ENCODE measurements at places on chromosomes 6 and 20.

GRCh38 chr6:41561416-41561815 is 15.2 kb downstream of the FOXP4 start:
- no peak for DNase-seq

DNA sequence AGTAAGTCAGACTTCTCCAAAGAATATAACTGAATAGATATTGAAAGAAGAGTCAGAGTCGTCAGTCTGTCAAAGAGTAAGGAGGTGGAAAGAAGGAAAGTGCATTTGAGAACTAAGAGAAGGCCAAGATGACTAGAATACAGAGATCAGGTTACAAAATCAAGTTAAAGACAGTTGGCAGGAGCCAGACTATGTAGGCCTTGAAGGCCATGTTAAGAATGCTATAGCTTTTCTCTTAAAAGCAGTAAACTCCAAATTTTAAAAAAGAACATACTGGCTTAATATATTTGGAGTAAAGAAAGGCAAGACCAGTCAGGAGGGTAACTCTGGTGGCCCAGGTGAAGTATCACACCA is 68.8 kb downstream of the IBTK start:
- DNase-seq = no peak

GRCh38 chr20:5526516-5526915 is 209.8 kb upstream of the PROKR2 start:
- DNase-seq = no peak

- no peak for DNase-seq
Observed at GRCh38 chr20:2690718-2691117, 1.9 kb upstream of the EBF4 start.

- no peak for DNase-seq
Observed at GRCh38 chr6:167750956-167751358, 75.8 kb upstream of the AFDN start.

- DNase-seq = no peak
Observed at GRCh38 chr6:134870677-134871498, 79.0 kb downstream of the ALDH8A1 start.

DNA sequence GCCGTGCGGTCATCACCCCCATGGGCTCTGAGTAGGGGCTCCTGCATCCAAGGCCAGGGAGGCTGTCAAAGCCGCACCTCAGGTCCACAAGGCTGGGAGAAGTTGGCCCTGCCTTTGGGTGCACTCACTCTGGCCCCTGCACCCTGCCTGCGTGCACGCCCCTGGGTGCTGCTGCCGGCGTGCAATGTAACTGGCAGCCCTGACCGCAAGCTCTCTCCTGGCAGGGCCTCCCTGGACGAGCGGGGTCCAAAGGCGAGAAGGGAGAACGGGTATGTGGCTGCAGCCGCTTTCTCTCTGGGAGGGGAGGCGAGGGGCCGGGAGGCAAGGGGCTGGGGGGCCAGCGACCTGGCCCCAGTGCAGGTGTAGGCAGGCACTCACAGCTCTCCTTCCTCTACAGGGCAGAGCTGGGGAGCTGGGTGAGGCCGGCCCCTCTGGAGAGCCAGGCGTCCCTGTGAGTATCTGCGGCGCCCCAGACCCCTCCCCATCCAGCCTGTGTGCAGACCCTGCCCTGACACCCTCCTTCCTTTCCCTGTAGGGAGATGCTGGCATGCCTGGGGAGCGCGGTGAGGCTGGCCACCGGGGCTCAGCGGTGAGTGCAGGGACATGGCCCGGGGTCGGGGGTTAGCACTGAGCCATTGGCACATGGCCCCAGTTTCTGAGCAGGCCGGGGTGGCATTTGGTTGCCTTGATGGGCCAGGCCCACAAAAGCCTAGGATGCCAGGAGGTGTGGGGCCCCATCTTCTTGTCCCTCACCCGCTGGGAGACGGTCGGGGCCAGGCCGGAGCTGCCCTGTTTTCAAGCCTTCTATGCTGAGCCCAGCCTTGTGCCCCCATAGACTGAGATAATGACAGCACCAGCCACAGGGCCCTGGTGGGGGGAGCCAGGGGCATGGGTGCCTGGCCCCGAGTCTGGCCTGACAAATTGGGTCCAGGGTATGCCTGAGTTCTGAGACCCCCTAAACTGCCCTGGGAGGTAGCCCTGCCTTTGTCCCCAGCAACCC is 12.7 kb downstream of the COL9A3 start:
- DNase-seq = no peak

DNA sequence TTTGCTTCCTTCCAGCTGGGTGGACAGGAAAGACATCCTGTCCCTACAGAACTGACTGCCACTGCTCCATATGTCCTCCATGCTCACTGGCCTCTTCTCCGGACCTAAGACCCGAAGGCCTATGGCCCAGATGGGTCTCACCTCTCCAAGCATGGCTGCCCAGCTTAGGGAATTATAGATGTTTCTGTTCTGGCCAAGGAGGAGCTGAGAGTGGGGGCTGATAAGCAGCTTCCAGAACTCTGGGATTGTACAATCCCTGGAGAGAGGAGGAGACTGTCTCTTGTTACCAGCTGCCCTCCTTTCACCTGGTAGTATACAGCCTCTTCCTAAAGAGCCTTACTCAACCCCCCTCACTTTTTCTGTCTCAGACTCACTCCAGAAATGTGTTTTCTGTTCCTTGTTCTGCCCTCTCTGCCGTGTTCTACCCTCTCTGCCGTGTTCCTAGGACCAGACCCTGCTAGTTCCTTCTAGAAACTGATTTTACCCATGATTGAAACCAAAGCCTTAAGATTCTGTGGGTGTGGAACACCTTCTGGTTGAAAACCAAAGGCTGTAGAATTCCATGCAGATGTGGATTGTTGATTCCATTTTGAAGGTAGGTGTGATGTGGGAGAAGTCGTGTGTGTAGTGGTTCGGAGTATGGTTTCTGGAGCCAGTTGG is 28.7 kb downstream of the ANKS1A start:
- DNase-seq = no peak

- DNase-seq = no peak
Observed at GRCh38 chr6:45591890-45592289, 214.2 kb upstream of the SUPT3H start.

DNA sequence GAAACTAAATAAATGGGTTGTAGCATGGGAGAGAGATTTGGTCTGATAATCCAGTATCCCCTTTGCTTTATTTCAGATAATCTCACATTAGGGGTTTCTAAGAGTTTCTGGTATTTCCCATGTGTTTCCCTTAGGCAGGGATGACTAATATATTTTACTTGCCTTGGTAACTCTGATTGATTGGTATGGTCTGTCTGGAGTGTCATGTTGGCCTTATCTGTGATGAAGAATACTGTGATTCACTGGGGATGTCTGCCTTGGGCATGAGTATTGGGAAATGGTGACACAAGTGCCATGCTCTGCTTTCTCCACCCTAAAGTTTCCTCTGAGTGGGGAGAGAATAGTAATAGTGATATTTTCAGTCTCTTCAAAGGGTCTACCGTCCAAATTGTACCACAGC is 10.1 kb downstream of the SLC22A2 start:
- DNase-seq = no peak

DNA sequence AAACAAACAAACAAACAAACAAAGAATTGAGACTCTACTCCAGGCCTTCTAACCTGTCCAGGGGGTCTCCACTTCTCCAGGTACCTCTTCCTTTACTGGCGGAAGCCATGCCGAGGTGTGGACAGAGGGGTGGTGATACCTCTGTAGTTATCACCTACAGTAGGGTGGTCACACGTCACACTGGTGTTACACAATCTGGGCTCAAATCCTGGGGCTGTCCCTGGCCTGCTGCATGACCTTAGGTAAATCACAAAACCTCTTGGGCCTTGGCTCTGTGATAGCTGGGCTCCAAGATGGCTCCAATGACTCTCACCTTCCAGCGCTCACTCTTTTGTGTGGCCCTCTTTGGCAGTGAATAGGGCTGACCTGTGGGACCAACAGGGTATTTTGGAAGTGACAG is 76.8 kb upstream of the ZNFX1 start:
- DNase-seq = no peak

GRCh38 chr20:38854654-38855066 is 49.2 kb downstream of the PPP1R16B start:
- DNase-seq = no peak

- DNase-seq = no peak
Observed at GRCh38 chr20:20060234-20060998, 8.1 kb downstream of the CFAP61 start.
